ENCODE measurements at places on chromosomes 5 and 9. TPM values are rescaled to one million over a fixed set of nuclear protein-coding genes. Genes with fewer than 3 reads are reported as not detected.
A peak's percentile ranks its signal among the peaks of the same experiment; 100 is the strongest.

Gene ELAVL2
- not detected for polyA plus RNA-seq

Gene PLEKHG4B
- not detected for polyA plus RNA-seq

Gene SLC22A4
- polyA plus RNA-seq: 0.18 TPM

Gene PRLR
- polyA plus RNA-seq: not detected

Gene VLDLR
- not detected for polyA plus RNA-seq

DNA sequence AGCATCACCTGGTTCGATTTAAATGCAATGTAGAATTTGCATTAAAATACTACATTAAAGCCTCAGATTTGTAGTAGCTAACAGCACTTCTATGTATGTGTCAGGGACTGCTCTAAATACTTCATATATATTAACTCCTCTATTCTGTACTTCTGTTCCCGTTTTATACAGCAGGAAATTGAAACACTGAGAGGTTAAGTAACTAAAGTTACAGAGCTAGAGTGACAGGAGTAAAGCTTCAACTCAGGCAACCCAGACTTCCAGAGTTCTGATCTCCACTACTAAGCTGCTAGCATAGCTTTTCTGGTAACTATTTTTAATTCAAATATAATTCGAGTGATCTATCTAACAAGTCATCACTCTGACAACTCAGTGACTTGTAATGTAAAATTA lies 619 bp upstream of the APC start:
- peaks cover 1% of the 10 kb centered on the region for H3K36me3 ChIP-seq
- H3K4me1 ChIP-seq: peaks cover 12% of the 10 kb centered on the region
- no peak overlapping the region for H3K27ac ChIP-seq
- H3K27me3 ChIP-seq: no peaks in the 10 kb centered on the region
- DNase-seq: no peak

GRCh38 chr9:96574931-96575351 lies 44.7 kb downstream of the CDC14B start:
- no peaks in the 10 kb centered on the region for H3K36me3 ChIP-seq
- DNase-seq: no peak
- H3K27me3 ChIP-seq: no peaks in the 10 kb centered on the region
- no peak overlapping the region for H3K27ac ChIP-seq

DNA sequence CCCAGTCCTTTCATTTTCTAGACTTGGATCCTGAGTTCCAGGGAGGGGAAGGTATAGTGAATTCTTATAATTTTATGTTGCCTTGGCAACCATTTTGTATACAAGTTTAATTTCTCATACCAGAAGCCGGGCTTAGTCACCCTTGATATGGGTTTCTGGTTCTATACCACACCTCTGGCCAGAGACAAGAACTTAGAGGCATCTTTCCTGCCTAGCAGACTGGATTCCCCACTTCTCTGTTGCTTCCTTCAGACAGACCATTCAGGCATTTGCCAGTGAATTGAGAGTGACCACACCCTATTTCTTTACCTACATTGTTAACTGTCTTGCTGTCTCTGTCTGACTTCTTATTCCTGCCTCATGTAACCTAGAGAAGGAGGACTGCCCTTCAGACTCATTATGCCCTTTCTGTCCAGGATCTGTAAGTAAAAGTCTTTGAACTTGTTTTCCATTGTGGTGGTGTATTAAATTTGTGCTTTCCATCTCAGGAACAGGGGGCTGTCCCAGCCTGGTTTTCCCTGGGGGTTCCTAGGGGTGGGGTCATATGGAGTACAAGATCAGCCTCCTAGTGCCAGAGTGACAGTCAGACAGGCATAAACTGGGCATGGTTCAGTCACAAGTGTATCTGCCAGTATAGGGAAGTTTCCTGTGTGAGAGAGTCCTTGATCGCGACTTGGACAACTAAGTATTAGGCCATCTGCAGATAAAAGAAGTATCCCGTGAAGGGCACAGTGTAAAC lies 27.4 kb downstream of the TNFSF8 start:
- DNase-seq: peak; percentile 20
- no peak overlapping the region for H3K4me3 ChIP-seq
- H3K27ac ChIP-seq: no peak overlapping the region
- peaks cover 3% of the 10 kb centered on the region for H3K36me3 ChIP-seq
- H3K27me3 ChIP-seq: no peaks in the 10 kb centered on the region

DNA sequence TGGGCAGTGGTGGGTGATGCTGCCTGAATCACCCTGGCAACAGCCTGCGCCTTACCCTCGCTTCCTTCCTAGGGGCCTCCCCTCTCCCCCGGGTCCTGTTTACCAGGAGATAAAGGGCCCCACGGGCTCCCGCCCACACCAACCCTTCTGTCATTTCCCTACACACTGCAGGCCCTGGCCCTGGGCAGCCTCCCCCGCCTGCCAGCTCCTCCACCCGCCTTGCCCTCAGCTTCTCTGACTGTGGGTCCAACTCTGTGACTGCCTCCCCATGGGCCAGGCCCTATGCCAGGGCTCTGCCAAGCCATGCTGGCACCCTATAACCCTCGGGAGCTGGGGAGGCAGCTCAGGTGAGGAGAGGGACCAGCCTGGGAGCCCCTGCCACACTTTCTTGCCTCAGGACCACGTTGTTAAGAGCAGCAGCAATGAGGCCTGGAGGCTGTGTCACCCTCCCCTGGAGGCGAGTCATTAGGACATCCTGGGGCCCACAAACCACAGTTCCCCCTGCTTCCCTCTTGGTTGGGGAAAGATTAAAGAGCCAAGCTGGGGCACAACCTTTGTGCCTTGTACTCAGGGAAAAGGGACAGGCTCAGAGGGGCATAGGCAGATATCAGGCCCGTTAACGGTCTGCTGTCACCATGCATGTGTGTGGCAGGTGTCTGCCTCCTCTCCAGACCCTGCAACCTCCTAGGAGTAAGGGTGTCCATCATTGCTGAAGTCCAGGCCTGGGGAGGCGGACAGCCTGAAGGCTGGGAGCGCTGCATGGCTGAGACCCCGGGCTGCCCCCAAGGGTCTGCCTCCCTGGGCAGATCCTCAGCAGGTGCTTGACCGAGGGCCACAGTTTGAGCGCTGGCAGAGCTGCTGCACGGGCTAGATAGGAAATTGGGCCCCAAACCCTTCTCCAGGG lies 2.8 kb downstream of the MGAT4B start:
- H3K4me3 ChIP-seq: no peak overlapping the region
- H3K27ac ChIP-seq: peak overlapping the region; percentile 36
- peaks cover 21% of the 10 kb centered on the region for H3K36me3 ChIP-seq

DNA sequence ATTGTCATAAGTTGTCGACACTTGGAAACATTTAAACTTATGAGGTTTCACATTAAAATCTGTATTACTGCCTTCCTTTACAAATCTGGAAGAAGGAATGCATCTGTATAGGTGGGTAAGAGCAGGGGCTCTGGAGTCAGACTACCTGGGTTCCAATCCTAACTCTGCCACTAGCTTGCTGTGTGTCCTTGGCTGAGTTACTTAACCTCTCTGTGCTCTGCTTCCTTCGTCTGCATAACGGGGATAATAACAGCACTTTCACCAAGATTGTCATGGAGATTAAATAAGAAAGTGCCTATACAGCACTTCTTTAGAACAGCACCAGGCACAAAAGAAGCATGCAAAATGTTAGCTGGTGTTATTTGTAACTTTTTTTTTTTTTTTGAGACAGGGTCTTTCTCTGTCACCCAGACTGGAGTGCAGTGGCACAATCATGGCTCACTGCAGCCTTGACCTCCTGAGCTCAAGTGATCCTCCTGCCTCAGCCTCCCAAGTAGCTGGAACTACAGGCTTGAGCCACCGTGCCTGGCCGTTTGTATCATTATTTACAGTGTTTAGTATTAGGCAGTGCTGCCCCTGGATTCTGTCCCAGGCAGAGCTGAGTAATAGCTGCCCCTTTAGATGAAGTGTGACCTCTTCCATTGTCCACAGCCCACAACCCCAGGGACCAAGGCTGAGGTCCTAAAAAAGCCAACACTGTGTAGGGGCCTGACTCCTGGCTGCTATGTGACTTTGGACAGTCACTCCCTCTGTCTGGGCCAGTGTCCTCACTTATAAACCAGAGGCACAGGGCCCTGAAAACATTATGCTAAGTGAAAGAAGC lies 25.4 kb upstream of the TTLL11 start:
- no peaks in the 10 kb centered on the region for H3K4me1 ChIP-seq
- DNase-seq: no peak
- H3K4me3 ChIP-seq: no peak overlapping the region
- H3K36me3 ChIP-seq: no peaks in the 10 kb centered on the region
- no peak overlapping the region for H3K27ac ChIP-seq

- no peaks in the 10 kb centered on the region for H3K27me3 ChIP-seq
- H3K27ac ChIP-seq: no peak overlapping the region
- no peaks in the 10 kb centered on the region for H3K36me3 ChIP-seq
- H3K4me1 ChIP-seq: peaks cover 4% of the 10 kb centered on the region
- no peak for DNase-seq
These were observed 2.1 kb upstream of the ANXA1 start for GRCh38 chr9:73149371-73150067.

- no peaks in the 10 kb centered on the region for H3K27me3 ChIP-seq
- DNase-seq: no peak
- H3K36me3 ChIP-seq: no peaks in the 10 kb centered on the region
- no peaks in the 10 kb centered on the region for H3K4me1 ChIP-seq
- H3K4me3 ChIP-seq: no peak overlapping the region
These were observed 9.1 kb downstream of the NPR2 start for GRCh38 chr9:35800530-35800929.

DNA sequence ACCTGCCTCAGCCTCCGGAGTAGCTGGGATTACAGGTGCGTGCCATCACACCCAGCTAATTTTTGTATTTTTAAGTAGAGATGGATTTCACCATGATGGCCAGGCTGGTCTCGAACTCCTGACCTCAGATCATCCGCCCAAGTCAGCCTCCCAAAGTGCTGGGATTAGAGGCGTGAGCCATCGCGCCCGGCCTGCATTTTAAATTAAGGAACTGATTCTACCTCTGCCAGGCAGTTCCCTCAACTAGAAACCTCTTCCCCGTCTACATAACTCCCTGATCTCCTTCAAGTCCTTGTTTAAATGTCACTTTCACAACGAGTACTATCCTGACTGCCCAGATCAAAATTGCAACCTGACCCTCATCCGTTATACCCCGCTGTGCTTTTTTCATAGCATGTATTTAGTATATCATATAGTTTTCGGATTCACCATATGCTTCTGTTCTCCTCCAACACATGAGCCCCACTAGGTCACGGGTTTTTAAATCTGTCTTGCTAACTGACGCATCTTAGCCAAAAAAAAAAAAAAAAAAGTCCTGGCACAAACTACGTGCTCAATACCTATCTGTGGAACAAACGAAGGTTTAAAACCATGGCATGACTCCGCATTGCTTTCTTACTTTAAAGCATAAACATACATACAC lies 858 bp upstream of the SOWAHA start:
- DNase-seq: peak; percentile 51
- H3K4me3 ChIP-seq: peak overlapping the region; percentile 50
- no peaks in the 10 kb centered on the region for H3K27me3 ChIP-seq
- H3K36me3 ChIP-seq: no peaks in the 10 kb centered on the region
- H3K4me1 ChIP-seq: peaks cover 16% of the 10 kb centered on the region

DNA sequence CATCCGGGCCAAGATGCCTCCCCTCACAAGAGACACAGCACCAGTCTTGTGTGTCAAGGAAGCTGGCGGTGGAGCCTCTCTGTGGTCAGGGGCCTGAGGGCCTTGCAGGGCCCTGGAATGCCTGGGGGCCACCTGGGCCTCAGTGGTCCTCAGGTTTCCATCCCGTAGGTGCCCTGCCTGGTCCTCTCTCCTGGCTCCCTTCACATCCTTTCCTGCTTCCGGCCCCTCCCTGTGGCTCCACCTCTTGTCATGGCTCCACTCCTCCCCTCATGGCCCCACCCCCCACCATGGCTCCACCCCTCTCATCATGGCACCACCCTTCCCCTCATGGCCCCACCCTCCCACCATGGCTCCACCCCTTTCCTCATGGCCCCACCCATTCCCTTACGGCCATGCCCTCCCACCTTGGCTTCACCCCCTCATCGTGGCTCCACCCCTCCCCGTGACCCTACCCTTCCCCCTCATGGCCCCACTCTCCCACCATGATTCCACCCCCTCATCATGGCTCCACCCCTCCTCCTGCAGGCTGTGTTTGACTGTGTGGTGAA lies 175.8 kb downstream of the CACNA1B start:
- H3K4me1 ChIP-seq: no peaks in the 10 kb centered on the region
- no peak overlapping the region for H3K27ac ChIP-seq
- no peaks in the 10 kb centered on the region for H3K27me3 ChIP-seq
- H3K4me3 ChIP-seq: no peak overlapping the region
- H3K36me3 ChIP-seq: no peaks in the 10 kb centered on the region
- no peak for DNase-seq

DNA sequence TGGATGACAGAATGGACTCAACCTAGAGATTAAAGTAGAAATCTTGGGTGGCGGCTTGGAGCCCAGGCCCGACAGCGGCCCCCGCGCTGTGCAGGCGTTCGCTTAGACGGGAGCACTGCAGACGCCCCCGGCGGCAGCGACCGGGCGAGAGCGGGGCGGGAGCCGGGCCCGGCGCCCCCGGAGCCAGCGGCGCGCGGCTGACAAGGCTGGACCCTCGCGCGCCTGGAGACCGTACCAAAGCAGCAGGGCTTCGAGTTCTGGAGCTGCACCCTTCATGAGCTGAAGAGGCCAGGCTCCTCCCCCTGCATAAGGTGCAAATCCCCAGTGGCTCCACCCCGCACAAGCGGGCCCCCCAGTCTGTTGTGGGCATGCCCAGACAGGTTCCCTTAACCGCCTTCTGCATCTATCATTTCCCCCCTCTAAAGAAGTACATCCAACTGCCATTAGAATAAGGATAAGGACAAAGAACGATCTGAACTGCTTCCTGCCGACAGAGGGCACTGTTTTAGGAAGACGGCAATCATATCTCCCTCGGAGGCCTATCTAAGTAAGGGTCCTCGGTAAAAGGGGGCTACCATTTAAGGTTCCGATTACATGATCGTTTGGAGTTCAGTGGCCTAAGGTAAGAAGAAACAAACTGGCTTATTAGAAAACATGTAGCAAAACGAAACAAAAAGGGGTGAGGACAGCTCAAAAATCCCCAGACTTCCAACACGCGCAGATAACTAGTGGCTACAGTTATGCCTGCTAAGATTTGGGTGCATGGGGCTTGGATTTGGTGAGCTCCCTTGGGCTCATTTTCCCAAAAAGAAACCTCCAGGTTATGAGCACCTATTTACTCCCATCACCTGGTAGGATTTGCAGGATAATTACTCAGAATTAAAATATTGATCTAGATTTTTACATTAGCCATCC lies 66.3 kb downstream of the RGMB start:
- no peaks in the 10 kb centered on the region for H3K36me3 ChIP-seq
- peak; percentile 31 for DNase-seq
- no peak overlapping the region for H3K27ac ChIP-seq
- no peak overlapping the region for H3K4me3 ChIP-seq
- no peaks in the 10 kb centered on the region for H3K4me1 ChIP-seq
- H3K27me3 ChIP-seq: no peaks in the 10 kb centered on the region

DNA sequence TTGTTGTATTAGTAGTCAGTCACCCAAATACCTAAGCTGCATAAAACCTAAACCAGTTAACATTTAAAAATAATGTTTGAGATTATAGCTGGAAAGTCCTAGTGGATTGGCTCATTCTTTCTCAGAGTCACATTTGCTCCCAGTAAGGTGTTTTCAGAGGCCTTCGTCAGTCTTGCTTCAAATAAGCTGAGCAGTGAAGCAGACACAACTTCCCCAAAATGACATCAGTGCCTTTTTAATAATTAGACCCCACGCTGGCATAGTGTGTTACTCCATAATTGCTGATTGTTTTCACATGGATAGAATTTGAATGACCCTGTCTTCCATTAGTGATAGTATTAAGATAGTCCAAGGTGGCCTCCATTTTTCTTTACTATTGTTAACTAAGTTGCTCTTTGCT lies 245.8 kb downstream of the PJA2 start:
- no peaks in the 10 kb centered on the region for H3K27me3 ChIP-seq
- H3K4me1 ChIP-seq: peaks cover 8% of the 10 kb centered on the region
- no peak overlapping the region for H3K4me3 ChIP-seq
- H3K36me3 ChIP-seq: no peaks in the 10 kb centered on the region

GRCh38 chr5:177608243-177609075 lies 8.5 kb downstream of the B4GALT7 start:
- DNase-seq: no peak
- no peaks in the 10 kb centered on the region for H3K27me3 ChIP-seq
- H3K27ac ChIP-seq: no peak overlapping the region
- H3K4me3 ChIP-seq: no peak overlapping the region
- H3K4me1 ChIP-seq: peaks cover 10% of the 10 kb centered on the region

Data from B cell (primary cell).